Lung microvascular endothelial cell (primary cell): ENCODE measurements at places on chromosomes 4 and X. TPM values are rescaled to one million over a fixed set of nuclear protein-coding genes. Genes with fewer than 3 reads are reported as not detected.

SMPX gene
- total RNA-seq = not detected in 2 replicates

GYG2 gene
- total RNA-seq = 0.22 and 0.40 TPM in 2 replicates

C1QTNF7 gene
- total RNA-seq = not detected in 2 replicates

HSFX4 gene
- total RNA-seq = not detected in 2 replicates

- DNase-seq = peak; percentile 24
Observed at GRCh38 chr4:130336585-130337217, 1240.7 kb downstream of the C4orf33 start.

DNA sequence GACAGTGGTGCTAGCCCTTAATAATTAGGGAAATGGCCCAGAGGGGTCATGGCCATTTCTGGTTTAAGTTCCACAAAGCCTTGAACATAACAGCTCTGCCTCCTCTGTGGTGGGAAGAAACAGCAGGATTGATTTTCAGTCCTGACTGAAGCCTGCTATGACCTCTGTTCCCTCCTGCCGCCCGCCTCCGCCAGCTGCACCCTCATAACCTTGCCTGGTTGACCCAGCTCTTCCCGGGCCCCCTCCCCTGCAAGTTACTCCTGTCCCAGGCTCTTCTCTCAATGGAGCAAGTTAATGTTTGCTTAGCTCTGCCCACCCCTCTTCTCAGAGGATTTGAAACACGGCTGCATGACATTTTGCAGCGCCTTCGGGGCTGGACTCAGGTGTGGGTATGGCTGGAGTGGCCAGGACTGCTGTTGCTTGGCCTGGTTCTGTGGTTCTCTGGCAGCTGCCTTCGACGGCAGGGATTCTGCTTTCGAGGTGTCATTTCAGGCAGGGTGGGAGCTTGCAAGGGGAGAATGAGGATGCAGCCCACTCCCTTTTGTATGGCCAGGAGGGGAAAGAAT is 27.3 kb downstream of the BCORL1 start:
- no peak for DNase-seq

- DNase-seq = no peak
Observed at GRCh38 chrX:19630776-19631707, 115.7 kb upstream of the MAP3K15 start.

DNA sequence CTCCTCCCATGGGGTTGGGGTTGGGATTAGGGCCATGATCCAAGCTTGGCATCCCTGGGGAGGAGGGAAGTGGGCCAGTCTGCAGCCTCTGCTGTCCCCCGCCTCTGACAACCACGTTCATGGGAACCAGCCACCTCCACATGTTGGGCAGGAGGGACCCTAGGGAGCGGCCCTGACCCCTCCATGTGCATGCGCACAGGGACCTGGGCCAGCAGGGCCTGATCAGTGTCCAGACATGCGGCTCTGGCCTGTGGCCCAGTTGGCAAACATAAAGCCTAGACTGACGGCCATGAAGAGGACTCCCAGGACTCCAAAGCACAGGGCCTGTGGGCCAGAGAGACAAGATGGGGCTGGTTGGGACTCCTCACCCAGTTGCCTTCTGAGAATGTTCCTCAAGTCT is 11.3 kb downstream of the SLC38A5 start:
- no peak for DNase-seq
